ENCODE measurements at places on chromosomes 7 and 10. TPM values are rescaled to one million over a fixed set of nuclear protein-coding genes. Genes with fewer than 3 reads are reported as not detected.

GRCh38 chr10:48579251-48579960 lies 25.5 kb downstream of the ARHGAP22 start:
- H3K4me3 ChIP-seq: no peak overlapping the region
- no peaks in the 10 kb centered on the region for H3K36me3 ChIP-seq
- no peak overlapping the region for H3K27ac ChIP-seq
- H3K4me1 ChIP-seq: no peaks in the 10 kb centered on the region
- no peak for DNase-seq

- H3K27me3 ChIP-seq: no peaks in the 10 kb centered on the region
- H3K4me1 ChIP-seq: no peaks in the 10 kb centered on the region
- H3K27ac ChIP-seq: no peak overlapping the region
- no peak overlapping the region for H3K4me3 ChIP-seq
- H3K36me3 ChIP-seq: no peaks in the 10 kb centered on the region
Measured at GRCh38 chr10:101902032-101902819, 58.6 kb upstream of the KCNIP2 start.

- no peak overlapping the region for H3K4me3 ChIP-seq
- H3K27me3 ChIP-seq: no peaks in the 10 kb centered on the region
- no peaks in the 10 kb centered on the region for H3K4me1 ChIP-seq
- no peaks in the 10 kb centered on the region for H3K36me3 ChIP-seq
Measured at GRCh38 chr10:73039635-73040034, 57.0 kb downstream of the P4HA1 start.

DNA sequence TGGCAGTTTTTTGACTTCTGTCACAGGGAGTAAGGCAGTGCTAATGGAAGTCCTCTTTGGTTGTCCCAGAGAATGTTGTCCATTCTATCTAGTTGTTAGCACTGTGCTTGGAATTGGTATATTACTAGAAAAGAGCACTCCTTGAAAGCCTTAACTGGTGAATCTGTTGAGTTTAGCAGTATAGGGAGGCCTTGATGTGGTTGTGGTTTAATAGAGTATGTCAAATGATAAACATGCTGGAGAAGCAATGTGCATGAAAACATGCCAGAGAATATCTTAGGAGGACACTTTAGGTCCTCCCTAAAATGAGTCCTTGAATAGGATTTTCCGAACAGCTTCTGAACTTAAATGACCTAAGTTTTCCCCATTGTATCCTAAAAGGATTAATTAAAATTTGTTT lies 98.6 kb downstream of the BTRC start:
- H3K27ac ChIP-seq: no peak overlapping the region
- no peak overlapping the region for H3K4me3 ChIP-seq
- no peaks in the 10 kb centered on the region for H3K36me3 ChIP-seq
- peaks cover 5% of the 10 kb centered on the region for H3K4me1 ChIP-seq
- no peaks in the 10 kb centered on the region for H3K27me3 ChIP-seq

- DNase-seq: no peak
- H3K27me3 ChIP-seq: no peaks in the 10 kb centered on the region
- no peak overlapping the region for H3K4me3 ChIP-seq
- no peaks in the 10 kb centered on the region for H3K4me1 ChIP-seq
- H3K36me3 ChIP-seq: no peaks in the 10 kb centered on the region
Measured at GRCh38 chr7:18458830-18459229, 36.7 kb upstream of the HDAC9 start.

GRCh38 chr10:10514797-10515196 lies 502.9 kb upstream of the CELF2 start:
- H3K36me3 ChIP-seq: no peaks in the 10 kb centered on the region
- no peak overlapping the region for H3K4me3 ChIP-seq
- DNase-seq: no peak
- H3K27me3 ChIP-seq: no peaks in the 10 kb centered on the region
- no peak overlapping the region for H3K27ac ChIP-seq
- H3K4me1 ChIP-seq: no peaks in the 10 kb centered on the region

- H3K36me3 ChIP-seq: no peaks in the 10 kb centered on the region
- no peak overlapping the region for H3K4me3 ChIP-seq
- H3K4me1 ChIP-seq: peaks cover 13% of the 10 kb centered on the region
- DNase-seq: no peak
- peak overlapping the region; percentile 72 for H3K27ac ChIP-seq
Measured at GRCh38 chr10:72014197-72014596, 50.0 kb downstream of the CHST3 start.

DNA sequence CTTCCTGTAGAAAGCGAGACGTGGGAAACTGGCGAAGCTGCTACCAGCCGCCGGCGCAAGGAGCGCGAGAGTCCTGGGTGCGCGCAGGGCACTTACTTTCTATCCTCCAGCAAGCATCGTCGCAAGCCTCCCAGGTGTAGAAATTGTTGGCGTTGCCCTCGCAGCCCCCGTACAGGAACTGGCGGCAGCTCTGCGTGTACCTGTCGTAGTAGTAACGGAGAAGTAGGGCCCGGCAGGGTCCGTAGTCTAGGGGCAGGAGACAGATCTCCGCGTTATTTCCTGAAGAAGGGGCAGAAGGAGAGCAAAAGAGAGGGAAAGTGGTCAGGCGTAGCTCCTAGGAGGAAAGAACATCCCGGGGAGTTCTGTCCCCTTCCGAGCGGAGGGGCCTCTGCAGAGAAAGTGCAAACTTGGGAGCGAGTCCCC lies 501 bp downstream of the TFPI2 start:
- H3K4me3 ChIP-seq: peak overlapping the region; percentile 57
- H3K4me1 ChIP-seq: no peaks in the 10 kb centered on the region
- no peaks in the 10 kb centered on the region for H3K36me3 ChIP-seq
- no peak for DNase-seq

DNA sequence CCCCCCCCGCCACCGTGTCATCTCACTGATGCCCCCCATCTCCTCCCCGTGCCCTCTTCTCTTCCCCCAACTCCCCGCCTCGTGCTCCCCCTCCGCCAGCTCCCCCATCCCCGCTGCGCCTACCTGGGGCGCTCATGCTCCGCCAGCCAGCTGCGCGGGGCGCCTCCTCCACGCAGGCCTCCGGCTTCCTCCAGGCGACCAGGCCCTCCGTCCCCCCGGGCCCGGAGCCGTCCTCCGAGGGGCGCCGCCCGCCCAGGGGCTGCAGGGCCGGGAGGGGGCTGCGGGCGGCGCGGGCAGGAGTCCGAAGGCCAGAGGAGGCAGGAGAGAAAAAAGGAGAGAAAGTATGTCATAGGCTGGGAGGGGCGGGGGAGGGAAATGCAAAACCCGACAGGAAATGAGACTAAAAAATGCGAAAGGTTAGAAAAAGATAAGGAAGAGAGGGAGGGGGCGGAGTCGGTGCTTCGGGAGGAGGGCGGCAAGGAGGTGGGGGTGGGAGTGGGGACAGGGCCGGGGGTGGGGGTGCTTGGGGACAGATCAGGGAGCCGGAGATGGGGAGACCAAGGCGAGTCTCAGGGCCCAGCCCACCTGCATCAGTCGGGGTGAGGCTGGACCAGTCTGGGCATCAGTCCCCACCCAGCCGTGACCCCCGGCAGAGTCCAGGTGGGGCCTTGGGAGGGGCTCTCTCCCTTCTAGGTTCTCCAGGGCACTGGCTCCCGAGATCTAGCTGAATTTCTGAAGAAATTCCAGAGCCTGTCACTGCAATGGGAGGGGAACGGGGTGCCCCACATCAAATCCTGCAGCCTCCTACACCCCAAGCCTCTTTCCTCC lies at the start of gene CARD11:
Gene CARD11, minus strand, starts transcription at position 324 of the 828 bp plus-strand sequence. CDS start 85,361 bp downstream, outside the sequence.
- peaks cover 21% of the 10 kb centered on the region for H3K27me3 ChIP-seq
- peak within 1 kb of the TSS; percentile 54 for H3K4me3 ChIP-seq
- peak; percentile 33 for DNase-seq
- no peak within 1 kb of the TSS for H3K27ac ChIP-seq

DNA sequence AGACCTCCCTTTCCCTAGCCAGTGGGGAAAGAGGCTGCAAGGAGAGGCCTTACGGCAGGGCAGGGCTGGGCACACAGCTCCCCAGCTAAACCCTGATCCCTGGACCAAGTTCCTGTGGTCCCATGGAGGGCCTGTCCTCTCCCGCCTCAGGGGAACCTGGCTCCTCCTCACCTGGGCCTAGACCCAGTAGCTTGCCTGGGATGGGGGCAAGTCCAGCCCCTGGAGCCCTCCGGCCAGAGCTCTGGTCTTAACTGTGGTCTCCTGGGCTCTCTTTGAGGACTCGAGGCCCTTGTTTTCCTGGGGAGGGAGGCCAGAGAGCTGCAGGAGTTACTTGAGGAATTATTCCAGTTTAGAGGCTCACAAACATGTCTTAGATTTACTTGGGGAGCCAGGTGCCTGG lies 1.5 kb downstream of the ZP3 start:
- no peak overlapping the region for H3K27ac ChIP-seq
- no peaks in the 10 kb centered on the region for H3K4me1 ChIP-seq
- no peak overlapping the region for H3K4me3 ChIP-seq

GRCh38 chr7:115672024-115672423 lies 358.5 kb downstream of the TFEC start:
- H3K27me3 ChIP-seq: no peaks in the 10 kb centered on the region
- no peaks in the 10 kb centered on the region for H3K4me1 ChIP-seq
- no peak for DNase-seq
- H3K4me3 ChIP-seq: no peak overlapping the region
- H3K27ac ChIP-seq: no peak overlapping the region
- no peaks in the 10 kb centered on the region for H3K36me3 ChIP-seq

DNA sequence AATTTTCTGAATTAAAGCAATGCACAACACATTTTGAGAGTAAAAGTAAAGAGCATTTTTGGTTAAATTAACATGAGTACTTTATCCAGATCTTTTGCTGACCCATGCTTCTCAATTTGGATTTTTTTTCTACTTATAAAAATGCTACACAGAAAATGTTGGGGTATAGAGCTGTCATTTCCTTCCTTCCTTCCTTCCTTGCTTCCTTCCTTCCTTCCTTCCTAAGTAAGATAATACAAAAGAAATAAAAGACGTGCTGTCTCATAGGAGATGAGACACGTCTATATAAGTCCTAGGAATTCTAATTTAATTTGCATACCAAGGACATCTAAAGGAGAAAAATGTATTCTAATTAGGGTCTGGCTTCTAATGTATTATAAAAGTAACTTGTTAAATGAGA lies 31.0 kb upstream of the CAV2 start:
- no peak overlapping the region for H3K4me3 ChIP-seq
- no peaks in the 10 kb centered on the region for H3K4me1 ChIP-seq
- no peaks in the 10 kb centered on the region for H3K27me3 ChIP-seq

- no peak overlapping the region for H3K4me3 ChIP-seq
- H3K36me3 ChIP-seq: no peaks in the 10 kb centered on the region
- peak overlapping the region; percentile 46 for H3K27ac ChIP-seq
- H3K27me3 ChIP-seq: no peaks in the 10 kb centered on the region
- H3K4me1 ChIP-seq: no peaks in the 10 kb centered on the region
Measured at GRCh38 chr10:93378997-93379730, 103.0 kb downstream of the MYOF start.

GRCh38 chr10:909831-910230 lies 21.7 kb downstream of the LARP4B start:
- no peak overlapping the region for H3K4me3 ChIP-seq
- H3K27ac ChIP-seq: no peak overlapping the region
- H3K4me1 ChIP-seq: no peaks in the 10 kb centered on the region
- no peaks in the 10 kb centered on the region for H3K36me3 ChIP-seq

- H3K36me3 ChIP-seq: no peaks in the 10 kb centered on the region
- no peaks in the 10 kb centered on the region for H3K4me1 ChIP-seq
- no peaks in the 10 kb centered on the region for H3K27me3 ChIP-seq
- no peak for DNase-seq
Measured at GRCh38 chr7:39609113-39609934, 14.0 kb upstream of the RALA start.

DNA sequence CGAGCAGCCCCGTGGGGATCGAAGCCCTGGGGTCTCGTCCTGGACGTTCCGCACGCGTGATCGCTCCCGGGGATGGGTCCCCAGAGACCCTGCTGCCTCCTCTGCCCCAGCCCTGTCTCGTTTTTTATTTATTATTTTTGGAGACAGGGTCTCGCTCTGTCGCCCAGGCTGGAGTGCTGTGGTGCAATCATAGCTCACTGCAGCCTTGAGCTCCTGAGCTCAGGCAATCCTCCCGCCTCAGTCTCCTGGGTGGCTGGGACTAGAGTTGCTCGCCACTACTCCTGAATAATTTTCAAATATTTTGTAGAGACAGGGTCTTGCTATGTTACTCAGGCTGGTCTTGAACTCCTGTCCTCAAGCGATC lies 319 bp upstream of the STX1A start:
- H3K36me3 ChIP-seq: no peaks in the 10 kb centered on the region
- DNase-seq: no peak
- peak overlapping the region; percentile 83 for H3K4me3 ChIP-seq

- DNase-seq: peak; percentile 62
- peak within 1 kb of the TSS; percentile 78 for H3K27ac ChIP-seq
- no peaks in the 10 kb centered on the region for H3K36me3 ChIP-seq
- no peaks in the 10 kb centered on the region for H3K27me3 ChIP-seq
- peak within 1 kb of the TSS; percentile 86 for H3K4me3 ChIP-seq
Measured at GRCh38 chr7:139035586-139036353, at the start of gene ZC3HAV1L. TSS of gene ZC3HAV1L (minus strand) at chr7:139036042. CDS start at chr7:139036017, 25 bp downstream.

The BMPER gene
- total RNA-seq: 1.6 TPM

The CALY gene
- not detected for total RNA-seq
